ENCODE measurements at places on chromosomes 11 and 22. TPM values are rescaled to one million over a fixed set of nuclear protein-coding genes. Genes with fewer than 3 reads are reported as not detected.

The TP53AIP1 gene
- total RNA-seq, result not detected

The SUSD2 gene
- 2.8 TPM for total RNA-seq

The TEX54 gene
- not detected for total RNA-seq

The MICAL3 gene
- total RNA-seq, result 15.5 TPM

The DSCAML1 gene
- total RNA-seq, result not detected

The GAL3ST3 gene
- total RNA-seq, result 0.14 TPM

The OTOG gene
- total RNA-seq, result not detected

The PATE2 gene
- total RNA-seq, result not detected

The SCN4B gene
- total RNA-seq, result 0.14 TPM

The MMP1 gene
- total RNA-seq, result 655 TPM

The ENTHD1 gene
- not detected for total RNA-seq

The GGT1 gene
- total RNA-seq, result 4.3 TPM

The GDPD4 gene
- total RNA-seq, result not detected

The PKNOX2 gene
- total RNA-seq, result 0.92 TPM

The PPP6R2 gene
- 64.1 TPM for total RNA-seq

The TEF gene
- 9.9 TPM for total RNA-seq
